ENCODE measurements at places on chromosomes 6 and 20. TPM values are rescaled to one million over a fixed set of nuclear protein-coding genes. Genes with fewer than 3 reads are reported as not detected.

OR2H2 gene
- not detected for total RNA-seq

LINC00237 gene
- not detected for total RNA-seq

RNF182 gene
- total RNA-seq, result 2.1 TPM

HLA-DOB gene
- total RNA-seq, result 1.6 TPM

FOXS1 gene
- 0.48 TPM for total RNA-seq

PRDM1 gene
- 7.2 TPM for total RNA-seq

TGM3 gene
- not detected for total RNA-seq

HDDC2 gene
- total RNA-seq, result 73.8 TPM

PRKN gene
- 10.5 TPM for total RNA-seq

MAPK13 gene
- total RNA-seq, result 27.5 TPM

KIZ gene
- 22.8 TPM for total RNA-seq

C6orf15 gene
- not detected for total RNA-seq

ADGRF5 gene
- total RNA-seq, result 324 TPM

TCP1 gene
- 248 TPM for total RNA-seq

SPAG4 gene
- 2.5 TPM for total RNA-seq

XKR7 gene
- not detected for total RNA-seq

TAP2 gene
- total RNA-seq, result 54.5 TPM

Data from omental fat pad (tissue), 4 donors.